ENCODE measurements at places on chromosomes 12 and 14. TPM values are rescaled to one million over a fixed set of nuclear protein-coding genes. Genes with fewer than 3 reads are reported as not detected.
A peak's percentile ranks its signal among the peaks of the same experiment; 100 is the strongest.

The TXNRD1 gene
- total RNA-seq, result 140 TPM

DNA sequence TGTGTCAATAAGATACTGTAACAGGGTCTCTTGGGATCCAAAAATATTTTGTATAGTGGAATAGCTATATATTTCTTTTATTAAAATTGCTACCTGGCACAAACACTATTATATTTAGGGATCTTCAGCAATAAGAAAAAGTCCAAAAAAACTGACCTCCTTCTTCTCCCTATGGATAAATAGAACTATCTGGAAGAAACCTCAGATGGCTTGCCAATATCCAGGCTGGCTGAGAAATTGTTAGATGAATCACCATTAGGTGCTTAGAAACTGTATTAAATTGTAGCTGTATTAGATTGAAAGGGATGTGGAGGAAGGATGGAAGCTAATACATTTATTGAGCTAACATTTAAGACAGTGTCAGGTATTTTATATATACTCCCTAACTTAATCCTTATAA is 66.0 kb downstream of the SLC38A6 start:
- H3K36me3 ChIP-seq, result no peaks in the 10 kb centered on the region
- H3K4me1 ChIP-seq, result no peaks in the 10 kb centered on the region
- no peak for DNase-seq

DNA sequence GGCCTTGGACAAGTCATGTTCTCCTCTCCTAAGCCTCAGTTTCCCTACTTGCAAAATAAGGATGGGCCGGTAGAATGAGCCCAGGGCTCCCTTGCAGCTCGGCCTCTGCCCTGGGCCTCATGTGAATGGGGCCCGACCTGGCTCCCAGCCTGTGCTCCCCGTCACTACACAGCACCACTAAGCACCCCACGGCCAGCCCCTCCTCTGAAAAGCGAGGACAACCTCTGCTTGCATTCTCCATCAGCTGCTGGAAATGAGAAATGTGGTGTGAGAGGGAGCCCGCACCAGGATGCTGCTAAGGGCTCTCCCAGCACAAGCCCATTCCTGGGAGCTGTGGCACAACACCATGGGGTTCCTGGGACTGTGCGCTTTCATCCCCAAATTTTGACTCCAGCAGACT is 10.2 kb downstream of the SLC25A47 start:
- H3K27me3 ChIP-seq, result no peaks in the 10 kb centered on the region
- no peaks in the 10 kb centered on the region for H3K36me3 ChIP-seq
- no peak for DNase-seq
- no peak overlapping the region for H3K4me3 ChIP-seq
- no peak overlapping the region for H3K27ac ChIP-seq

The PCED1B gene
- 11.0 TPM for total RNA-seq

GRCh38 chr14:90487462-90487861 is 90.6 kb downstream of the CALM1 start:
- no peak overlapping the region for H3K27ac ChIP-seq
- no peaks in the 10 kb centered on the region for H3K36me3 ChIP-seq
- DNase-seq, result no peak

The TMCC3 gene
- 15.5 TPM for total RNA-seq

The WSCD2 gene
- total RNA-seq, result 9.7 TPM

DNA sequence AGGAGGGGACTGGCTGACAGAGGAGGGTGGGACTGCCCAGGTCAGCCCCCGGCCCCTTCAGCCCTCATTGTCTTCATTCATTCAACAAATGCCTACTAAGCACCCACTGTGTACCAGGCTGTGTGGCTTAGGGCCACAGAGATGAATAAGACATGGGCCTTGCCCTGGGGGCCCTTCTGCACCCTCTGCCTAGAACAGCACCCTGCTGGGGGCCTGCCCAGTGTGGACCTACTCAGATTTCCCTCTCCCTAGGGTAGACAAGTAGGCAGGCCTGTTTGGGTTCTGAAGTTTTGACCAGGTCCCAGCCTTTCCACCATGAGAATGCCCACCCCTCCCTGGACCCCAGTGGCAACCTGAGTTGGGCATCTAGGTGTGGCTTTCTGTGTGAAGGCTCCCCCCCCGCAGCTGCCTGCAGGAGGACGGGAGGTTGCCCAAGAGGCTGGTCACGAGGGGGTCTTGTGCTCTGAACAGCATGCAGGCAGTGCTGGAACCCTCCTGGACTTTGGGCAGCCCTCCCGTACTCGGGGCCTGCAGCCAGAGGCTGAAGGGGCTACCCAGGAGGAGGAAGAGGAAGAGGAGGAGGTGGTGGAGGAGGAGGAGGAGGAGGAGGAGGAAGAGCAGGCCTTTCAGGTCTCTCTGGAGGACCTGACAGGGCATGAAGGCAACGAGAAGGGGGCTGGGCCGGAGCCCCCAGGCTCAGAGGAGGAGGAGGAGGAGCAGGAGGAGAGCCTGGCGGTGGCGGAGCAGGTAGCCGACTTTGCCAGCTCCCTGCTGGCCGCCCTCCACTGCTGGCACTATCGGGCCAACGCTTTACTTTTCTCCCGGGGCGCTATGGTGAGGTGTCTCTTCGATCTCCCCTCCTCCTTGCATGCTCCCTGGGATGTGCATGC is 33.4 kb downstream of the PLEKHG3 start:
- DNase-seq, result peak; percentile 49
- H3K27ac ChIP-seq, result no peak overlapping the region
- no peaks in the 10 kb centered on the region for H3K4me1 ChIP-seq
- no peaks in the 10 kb centered on the region for H3K27me3 ChIP-seq
- no peaks in the 10 kb centered on the region for H3K36me3 ChIP-seq

DNA sequence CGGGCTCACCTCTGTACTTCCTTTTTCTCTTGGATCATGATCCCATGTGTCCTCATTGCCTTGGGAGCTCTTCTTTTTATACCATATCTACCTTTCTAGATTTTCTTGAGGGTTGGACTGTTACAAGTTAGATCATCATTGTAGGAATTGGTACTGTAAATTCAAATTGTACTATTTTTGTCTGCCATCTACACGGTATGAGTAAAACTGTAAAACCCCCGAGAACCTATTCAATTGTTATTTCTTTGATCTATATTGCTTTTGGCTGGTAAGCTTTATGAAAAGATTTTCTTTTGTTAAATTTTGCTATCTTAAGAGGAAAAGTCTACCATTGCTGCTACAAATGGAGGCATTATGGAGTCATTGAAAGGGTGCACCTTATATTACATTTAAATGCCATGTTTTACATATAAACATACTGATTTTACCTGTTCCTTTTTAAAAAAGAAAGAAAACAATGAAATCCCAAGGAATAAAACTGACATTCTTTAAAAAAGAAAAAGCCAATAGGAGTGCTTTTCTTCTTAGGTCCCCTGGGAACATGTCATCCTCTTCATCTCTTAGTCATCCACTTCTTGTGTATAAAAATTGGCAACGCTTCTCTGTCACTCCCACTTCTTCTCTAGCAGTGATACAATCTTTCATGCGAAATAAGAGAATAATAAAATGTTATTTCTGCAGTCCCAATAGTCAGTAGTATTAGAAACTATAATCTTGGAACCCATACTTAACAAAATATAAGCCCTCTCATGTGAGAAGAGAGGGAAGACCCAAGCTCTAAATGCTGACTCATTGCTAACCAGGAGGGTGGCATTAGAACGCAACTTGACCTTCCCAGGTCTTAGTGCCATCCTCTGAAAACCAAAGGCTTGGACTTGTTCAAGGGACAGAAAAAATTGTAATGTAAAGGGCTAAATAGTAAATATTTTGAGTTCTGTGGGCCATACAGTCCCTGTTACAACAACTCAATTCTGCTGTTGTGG is 20.4 kb downstream of the RGS6 start:
- no peaks in the 10 kb centered on the region for H3K36me3 ChIP-seq
- no peaks in the 10 kb centered on the region for H3K4me1 ChIP-seq
- H3K27me3 ChIP-seq, result no peaks in the 10 kb centered on the region
- no peak for DNase-seq

- DNase-seq, result no peak
- H3K27me3 ChIP-seq, result no peaks in the 10 kb centered on the region
Measured at GRCh38 chr14:24848102-24848790, 201.7 kb downstream of the STXBP6 start.

The FGF6 gene
- total RNA-seq, result not detected

DNA sequence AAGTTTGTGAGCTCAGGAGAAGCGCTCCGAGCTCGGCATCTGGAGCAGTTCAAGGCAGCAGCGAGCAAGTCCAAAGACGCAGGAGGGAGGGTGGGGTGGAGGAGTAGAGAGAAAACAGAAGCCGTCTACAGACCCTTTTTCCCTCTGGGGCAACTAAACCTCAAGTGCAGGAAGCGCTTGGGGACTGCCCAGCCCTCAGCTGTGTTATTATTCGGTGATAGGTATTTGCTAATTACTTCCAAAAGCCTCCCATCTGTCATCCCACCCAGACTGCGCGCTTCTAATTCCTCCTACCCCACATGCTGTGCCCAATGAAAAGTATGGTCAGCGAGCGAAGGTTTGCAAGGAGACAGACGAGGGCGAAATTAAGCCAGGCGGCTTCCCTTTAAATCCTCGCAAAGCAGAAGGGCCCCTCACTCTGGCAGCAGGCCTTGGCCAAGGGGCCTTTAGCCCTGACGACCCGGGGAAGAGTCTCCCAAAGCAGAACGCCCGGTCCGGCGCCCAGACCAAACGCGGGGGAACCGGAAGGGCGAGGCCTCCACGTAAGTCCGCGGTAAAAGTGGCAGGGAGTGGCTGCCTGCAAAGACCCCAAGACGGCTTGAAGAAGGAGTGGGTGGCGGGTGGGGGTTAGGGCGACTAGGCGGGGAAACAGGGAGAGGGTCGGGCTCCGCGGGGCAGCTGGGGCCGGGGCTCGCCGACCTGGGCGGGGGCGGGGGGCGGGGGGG is 507 bp upstream of the CD9 start:
- H3K27me3 ChIP-seq, result no peaks in the 10 kb centered on the region
- no peaks in the 10 kb centered on the region for H3K36me3 ChIP-seq
- no peaks in the 10 kb centered on the region for H3K4me1 ChIP-seq
- no peak for DNase-seq

DNA sequence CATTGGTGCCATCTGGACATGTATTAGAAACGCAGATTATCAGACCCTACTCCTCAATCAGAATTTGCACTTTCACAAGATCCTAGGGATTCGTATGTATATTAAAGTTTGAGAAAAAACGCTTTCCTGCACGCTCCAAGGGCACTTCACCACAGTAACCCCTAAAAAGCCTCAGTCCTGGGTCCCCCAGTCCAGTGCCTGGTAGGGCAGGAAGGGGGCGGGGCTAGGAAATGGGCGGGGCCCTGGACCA is 369 bp downstream of the DEPDC4 start:
- no peaks in the 10 kb centered on the region for H3K36me3 ChIP-seq
- H3K4me3 ChIP-seq, result peak overlapping the region; percentile 62
- peaks cover 5% of the 10 kb centered on the region for H3K4me1 ChIP-seq
- H3K27me3 ChIP-seq, result no peaks in the 10 kb centered on the region
- no peak overlapping the region for H3K27ac ChIP-seq

The CCDC85C gene
- 6.4 TPM for total RNA-seq

The CCND2 gene
- total RNA-seq, result 135 TPM
